ENCODE measurements at places on chromosomes 11 and 22.

DNA sequence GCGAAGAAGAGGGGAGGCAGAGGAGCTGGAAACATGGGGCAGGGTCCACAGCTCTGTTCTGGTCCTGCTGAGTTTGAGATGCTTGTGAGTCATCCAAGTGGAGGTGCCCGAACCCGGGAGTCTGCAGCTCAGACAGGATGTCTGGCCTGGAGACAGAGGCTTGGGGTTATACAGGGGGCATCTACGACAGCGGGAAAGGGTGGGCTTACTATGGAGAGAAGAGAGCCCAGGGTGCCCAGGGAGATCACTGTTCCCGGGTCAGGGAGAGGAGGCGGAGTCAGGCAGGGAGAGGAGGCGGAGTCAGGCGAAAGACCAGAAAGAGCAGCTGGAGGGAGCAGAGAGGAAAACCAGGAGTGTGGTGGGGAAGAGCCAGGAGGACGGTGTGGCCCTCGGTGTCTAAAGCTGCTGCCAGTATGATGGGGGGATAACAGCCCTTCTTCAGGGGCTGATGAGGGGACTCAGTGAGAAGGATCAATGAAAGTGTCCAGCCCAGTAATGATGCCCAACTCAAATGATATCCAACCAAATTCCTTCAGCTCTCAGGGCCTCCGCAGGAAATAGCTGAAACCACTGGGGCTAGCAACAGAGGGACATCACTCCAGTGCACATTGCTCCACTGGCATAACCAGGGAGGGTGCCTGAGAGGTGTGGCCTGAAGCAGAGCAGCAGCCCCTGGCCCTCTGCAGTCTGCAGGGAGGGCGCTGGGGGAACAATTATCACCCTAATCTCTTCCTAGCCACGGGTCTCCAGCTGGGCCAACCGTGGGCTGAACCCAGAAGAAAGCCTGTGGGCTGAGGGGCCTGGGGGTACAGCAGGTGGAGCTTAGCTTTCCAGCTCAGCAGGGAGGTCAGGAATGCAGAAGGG, 2.6 kb upstream of the LTBP3 start:
- DNase-seq, result no peak

GRCh38 chr11:25317216-25317615, 820.4 kb downstream of the LUZP2 start:
- no peak for DNase-seq

DNA sequence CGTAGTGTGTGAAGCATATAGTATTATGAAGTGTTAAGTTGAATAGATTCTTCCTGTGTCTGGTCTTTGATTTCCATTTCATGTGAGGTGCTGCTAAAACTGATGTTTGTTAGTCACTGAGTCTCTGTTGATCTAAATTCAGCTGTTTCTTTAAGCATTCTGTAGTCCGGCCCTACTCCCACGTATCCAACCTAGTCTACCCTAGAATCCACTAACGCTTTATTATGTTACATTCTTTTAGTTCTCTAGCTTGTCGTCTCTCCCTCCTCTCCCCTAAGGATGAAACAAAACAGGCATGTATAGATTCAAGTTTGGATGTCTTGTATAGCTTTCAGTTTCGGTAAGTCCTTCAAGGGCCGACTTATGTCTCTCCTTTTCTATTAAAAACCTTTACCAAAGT, 4.1 kb downstream of the WEE1 start:
- no peak for DNase-seq

GRCh38 chr11:130261571-130261970, 53.1 kb downstream of the ZBTB44 start:
- DNase-seq, result no peak

DNA sequence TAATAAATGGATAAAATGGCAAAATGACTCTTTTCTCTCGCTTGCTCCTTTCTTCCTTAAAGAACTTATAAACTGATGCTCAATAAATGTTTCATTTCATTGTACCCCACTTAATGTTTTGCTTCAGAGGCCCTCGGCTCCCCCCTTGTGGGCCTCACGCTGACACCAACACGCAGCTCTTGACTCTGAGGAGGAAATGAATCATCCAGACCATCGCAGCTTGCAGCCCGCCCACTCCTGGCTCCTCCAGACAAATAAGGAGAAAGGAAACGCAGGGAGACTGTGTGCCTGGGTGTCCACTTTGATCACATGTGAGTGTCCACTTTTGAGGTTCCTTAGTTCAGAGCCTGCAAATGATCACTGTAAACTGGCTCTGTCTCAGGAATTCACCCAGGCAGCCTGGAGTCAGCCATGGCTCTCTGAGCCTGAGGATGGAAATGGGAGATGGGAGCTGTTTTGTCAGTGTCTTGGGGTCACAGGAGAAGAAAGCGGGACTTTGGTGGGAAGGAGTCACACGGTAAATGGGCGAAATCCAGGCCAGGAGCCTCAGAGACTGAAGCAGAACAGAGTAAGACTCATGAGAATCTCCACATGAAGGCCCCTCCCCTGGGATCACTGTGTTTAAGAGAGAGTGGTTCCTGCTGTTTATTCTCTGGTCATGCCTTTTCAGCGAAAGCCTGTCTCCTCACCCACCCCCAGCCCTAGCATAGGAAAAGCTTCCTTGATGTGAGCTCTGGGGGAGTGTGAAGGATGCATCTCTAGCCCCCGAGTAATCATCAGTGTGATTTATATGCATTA, 96.5 kb downstream of the CWC15 start:
- peak; percentile 95 for DNase-seq

DNA sequence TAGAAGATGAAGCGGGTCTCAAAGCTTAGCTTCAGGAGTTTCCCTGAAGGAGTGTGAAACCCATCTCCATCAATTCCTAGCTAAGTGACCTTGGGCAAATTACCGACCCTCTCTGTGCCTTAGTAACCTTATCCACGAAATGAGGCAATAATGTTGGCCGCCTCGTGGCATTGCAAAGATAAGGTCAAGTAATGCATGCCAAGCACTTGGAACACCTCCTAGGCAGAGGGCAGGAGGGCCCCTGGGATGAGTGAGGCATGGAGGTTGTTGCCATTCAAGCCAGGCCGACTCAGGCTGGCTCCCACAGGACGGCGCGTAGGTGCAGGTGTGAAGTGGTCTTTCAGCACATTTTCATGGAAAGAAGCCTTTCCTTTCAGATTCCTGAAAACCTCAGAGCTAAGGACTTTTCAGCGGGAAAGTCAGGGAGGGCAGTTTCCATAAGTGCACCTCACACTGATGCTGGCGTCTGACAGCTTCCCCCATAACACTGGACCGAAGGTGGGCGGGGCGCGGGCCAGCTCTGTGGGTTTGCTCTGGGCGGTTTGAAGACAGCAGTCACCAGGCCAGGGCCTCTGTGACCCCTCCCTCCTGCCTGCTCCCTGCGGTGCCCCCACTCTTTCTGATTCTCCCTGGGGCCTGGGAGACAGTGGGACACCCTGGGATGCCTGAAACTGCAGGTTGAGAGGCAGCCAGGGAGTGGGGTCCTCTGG, 25.2 kb downstream of the RPS6KA4 start:
- DNase-seq, result no peak

DNA sequence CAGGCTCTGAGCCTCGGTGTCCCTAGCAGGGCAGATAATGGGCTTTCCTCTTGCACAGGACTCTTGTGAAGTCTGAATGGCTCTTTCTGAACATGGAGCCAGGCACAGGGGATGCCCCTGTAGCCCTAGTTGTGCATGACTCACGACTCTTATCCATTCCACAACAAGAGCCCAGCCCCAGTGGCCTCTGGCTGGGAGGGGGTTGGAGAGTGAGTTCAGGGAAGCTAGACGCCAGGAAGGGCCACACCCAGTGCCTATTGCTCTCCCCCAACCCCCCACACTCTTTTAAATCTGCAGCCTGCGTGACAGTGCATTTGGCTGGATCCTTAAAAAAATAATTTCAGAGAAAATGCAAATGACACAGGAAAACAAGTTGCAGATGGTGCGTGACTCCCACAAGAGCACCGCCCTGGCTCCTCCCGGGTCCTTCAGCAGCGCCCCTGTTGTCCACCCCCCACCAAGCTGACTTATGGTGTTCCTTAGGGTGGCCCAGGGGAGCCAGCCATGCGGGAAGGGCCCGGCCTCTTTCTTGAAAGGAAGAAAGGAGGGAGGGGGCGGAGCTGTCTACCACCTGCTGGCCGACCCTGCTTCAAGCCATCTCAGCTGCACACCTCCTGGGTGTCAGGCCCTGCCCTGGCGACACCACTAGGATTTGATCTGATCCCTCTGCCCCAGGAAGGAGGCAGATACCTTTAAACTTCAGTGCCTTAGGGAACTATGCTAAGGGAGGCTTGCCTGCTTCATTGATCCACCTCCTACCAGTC, 74.7 kb downstream of the MN1 start:
- peak; percentile 42 for DNase-seq

GRCh38 chr11:12164061-12165014, 53.9 kb downstream of the MICAL2 start:
- peak; percentile 69 for DNase-seq

DNA sequence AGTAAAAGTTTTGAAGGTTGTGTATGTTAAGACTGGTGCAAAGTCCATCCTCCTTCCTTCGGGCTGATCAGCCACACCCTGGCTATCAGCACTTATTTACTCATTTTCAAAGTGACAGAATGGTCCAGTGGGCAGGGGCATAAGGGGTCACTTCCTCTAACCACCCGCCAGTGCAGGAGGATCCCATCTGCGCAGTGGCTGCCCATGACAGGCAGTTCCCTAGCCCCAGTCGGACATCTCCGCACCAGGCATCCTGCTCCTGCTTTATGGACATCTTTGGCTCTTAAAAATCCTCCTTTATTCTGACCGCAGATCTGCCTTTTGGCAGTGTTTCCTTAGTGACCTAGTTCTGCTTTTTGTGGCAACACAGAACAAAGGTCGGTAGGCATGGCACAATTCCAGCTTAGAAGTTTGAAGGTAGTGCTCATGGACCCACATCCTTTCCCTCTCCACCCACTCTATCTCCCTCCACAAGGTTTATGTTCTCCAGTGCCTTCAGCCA, 55.9 kb downstream of the BMAL1 start:
- peak; percentile 39 for DNase-seq

GRCh38 chr11:11446967-11447366, 93.9 kb upstream of the CSNK2A3 start:
- peak; percentile 65 for DNase-seq

- DNase-seq, result no peak
Observed at GRCh38 chr11:100545556-100545955, 141.5 kb upstream of the ARHGAP42 start.

Data from NB4 (cell line).